Stimulated activated naive CD8-positive, alpha-beta T cell treated with anti-CD3 and anti-CD28 coated beads, Interleukin-15, Interleukin-2, amounts not matched to agents 100 U/mL and 50 U/mL, for 24 hours (primary cell): ENCODE measurements at places on chromosomes 2 and 18.

- no peak for DNase-seq
Measured at GRCh38 chr2:202494300-202495229, 118.4 kb downstream of the BMPR2 start.

GRCh38 chr18:12253663-12254135, 462 bp upstream of the CIDEA start:
- no peak for DNase-seq

DNA sequence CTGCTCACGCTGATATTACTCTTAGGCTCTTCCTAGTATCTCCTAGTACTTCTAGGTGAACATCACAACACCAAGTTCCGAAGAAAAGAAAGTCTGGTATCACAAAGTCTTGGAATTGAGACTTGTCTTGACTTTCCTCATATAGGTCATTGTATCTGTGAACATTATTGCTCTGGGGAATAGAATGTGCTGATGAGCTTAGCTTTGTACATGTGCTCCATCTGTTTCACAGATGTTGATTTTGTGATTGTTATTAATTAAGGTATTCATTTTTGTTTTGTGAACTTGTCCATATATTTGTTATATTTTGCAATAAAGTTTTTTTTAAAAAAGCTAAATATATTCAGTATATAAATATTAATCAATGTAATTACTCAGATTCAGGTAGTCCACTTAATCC, 111.7 kb downstream of the BABAM2 start:
- no peak for DNase-seq

DNA sequence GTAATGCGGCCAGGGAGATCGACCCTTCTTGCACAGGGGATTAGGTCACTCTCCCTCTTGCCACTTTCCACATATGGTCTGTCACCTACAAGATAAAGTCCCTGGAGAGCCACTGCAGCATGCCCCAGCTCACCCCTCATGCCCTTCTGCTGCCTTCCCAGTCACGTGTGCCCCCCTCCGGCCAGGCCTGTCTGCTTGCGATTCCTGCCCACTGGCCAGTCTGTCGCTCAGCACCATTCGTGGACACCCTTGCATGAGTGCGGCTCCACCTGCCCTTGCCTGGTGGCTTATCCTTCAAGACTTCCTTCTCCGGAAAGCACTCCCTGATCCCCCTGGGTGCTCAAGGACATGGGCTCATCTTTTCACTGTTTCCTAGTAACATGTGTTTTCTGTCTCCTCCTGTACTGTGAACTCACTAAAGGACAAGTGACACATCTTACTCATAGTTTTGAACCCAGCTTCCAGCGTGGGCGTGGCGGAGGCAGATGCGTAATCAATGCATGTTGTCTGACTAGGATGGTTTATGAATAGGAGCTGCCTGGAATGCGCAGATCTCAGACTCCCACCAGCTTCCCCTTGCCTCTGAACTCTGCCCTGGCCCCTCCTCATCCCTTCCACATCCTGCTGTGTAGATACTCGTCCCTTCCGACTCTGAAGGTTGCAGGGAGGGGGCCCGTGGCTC, 7.8 kb upstream of the NT5DC4 start:
- peak; percentile 47 for DNase-seq

- no peak for DNase-seq
Measured at GRCh38 chr2:43513216-43513615, 82.6 kb downstream of the THADA start.

- no peak for DNase-seq
Measured at GRCh38 chr18:74241426-74241825, 50.3 kb downstream of the CYB5A start.

DNA sequence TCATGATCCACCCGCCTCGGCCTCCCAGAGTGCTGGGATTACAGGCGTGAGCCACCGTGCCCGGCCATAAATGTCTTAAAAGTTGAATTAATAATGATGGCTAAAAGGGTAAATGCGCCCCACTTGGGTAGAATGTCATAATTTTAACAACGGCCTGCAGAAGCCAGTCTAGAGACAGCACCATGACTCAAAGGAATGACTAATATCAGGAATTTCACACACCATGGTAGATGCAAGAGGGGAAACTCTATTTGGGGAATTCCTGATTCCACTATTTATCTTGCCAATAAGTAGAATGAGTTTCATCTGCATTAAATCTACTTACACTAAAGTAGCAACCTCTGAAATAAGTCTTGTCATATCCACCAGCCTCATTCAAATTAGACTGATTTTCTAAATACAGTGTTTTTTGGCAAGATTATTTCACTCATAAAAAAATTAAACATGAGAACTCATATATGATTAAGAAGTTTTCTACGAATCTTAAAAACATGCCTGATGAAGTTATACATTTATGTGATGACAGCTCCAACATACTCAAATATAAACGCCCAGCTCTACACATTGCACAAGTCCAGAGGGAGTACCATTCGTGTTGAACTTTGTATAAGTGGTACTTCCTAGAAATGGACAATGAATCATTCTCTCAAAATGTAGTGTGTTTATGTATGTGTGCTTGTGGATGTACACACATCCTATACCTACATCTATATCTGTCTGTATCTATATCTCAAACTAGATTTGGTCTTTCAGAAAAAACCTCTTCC, 309.7 kb downstream of the IRS1 start:
- DNase-seq, result no peak

GRCh38 chr2:175461839-175462238, 280.3 kb upstream of the ATP5MC3 start:
- no peak for DNase-seq

DNA sequence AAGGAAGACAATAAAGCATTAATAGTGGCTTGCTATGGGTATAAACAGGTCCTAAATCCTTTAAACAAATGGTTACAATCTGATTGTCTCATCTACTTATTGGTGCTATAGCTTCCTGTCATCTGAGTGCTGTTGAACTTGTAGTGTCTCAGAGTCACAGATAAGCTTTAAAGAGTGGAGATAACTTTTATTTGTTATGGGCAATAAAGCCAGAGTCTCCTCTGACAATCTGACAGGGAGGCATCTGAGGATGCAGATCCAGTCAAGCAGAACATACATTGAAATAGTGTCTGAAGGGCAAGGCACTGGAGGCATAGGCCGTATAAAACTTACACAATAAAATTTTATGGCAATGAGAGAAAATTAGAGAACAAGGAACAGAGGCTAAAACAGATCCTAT, 1132.4 kb upstream of the CDH2 start:
- DNase-seq, result no peak

DNA sequence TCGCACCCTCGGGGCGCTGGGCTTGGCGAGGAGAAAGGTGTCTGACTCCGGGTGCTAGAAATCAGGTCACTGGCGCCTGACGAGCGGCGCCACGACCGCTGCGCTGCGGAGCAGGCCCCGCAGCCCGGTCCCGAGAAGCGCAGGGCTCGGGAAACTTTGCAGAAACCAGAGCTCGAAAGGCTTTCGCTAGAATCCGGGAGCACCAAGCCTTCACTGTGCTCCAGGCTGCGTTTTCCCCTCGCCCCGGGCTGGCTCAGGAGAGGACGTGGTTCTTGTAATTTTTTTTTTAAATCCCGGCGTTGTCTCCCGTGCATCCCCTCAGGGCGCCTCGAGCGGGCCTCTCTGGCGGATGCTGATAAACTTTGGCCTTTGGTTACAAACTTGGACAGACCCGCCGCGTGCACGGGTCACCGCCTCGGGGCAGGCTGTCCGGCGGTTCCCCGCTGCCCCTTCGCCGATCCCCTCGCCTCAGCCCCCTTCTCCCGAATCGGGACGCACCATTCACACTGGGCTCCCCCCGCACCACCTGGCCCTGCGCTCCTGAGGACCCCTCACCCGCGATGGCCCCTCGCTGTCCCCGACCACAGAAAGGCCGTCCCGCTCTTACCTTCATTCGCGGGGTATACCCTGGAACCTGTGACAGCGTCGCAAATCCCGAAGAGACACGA, 419 bp downstream of the EPHA4 start:
- DNase-seq, result peak; percentile 20

- no peak for DNase-seq
Measured at GRCh38 chr18:42611134-42611533, 504.4 kb downstream of the RIT2 start.

GRCh38 chr2:235165136-235165535, 213.3 kb downstream of the SH3BP4 start:
- no peak for DNase-seq

DNA sequence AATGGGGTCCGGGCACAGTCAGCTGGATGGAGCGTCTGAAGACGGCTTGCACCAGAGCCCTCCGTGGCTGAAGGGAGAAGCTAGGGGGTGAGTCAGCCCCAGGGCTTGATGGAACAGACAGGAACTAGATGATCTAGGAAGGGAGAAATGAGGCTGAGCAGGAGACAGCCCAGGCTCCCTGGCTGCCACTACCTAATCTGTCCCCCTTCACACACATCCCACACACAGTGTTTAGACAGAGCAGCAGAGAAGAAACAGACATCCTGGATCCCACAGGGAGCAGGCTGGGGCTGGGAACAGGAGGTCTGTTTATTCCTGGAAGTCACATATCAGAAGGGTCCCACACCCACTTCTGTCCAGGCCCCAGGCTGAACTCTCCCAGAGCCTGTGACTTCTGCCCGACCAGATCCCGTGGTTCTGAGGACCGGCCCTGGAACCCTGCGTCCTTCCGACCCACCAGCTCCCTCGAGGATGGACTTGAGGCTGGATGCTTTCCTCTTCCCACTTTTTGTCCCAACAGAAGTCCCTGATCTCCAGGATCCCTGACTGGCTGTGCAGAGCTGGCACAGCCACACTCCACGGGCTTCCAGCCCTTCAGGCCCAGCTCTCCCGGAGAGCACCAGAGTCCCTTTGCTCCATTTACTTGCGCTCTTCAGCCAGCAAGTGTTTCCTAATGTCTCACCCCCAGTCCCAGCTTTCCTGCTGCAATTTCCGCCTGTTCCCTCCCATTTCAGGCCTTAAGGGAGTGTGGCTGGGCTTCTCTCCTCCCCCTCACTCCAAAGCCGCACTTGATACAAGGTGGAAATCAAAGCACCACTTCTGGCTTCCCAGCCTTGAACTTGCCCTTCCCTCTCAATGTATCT, 1.5 kb upstream of the GPBAR1 start:
- DNase-seq, result no peak

- DNase-seq, result no peak
Measured at GRCh38 chr2:68309426-68309825, 10.3 kb downstream of the CNRIP1 start.

- DNase-seq, result no peak
Measured at GRCh38 chr18:52183107-52183506, 156.9 kb upstream of the DCC start.

- no peak for DNase-seq
Measured at GRCh38 chr18:3014503-3015203, 1.7 kb upstream of the LPIN2 start.

DNA sequence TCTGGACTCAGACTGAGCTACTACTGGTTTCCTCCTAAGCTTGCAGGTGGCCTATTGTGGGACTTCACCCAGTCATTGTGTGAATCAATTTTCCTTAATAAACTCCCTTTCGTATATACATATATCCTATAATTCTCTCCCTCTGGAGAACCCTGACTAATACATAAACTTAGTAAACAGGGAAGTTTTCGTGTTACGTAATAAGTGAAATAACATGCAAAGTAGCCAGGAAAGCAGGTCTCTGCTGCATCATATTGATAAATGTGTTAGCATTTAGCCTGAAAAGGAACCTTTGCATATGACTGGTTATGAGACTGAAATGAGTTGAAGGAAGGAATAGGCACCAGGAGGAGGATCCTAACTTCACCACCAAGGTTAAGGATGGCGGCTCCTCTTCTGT, 527.2 kb upstream of the FAM98A start:
- DNase-seq, result no peak

GRCh38 chr2:175366815-175367214, 185.3 kb upstream of the ATP5MC3 start:
- peak; percentile 8 for DNase-seq

- DNase-seq, result no peak
Measured at GRCh38 chr2:193276988-193277387, 1082.3 kb upstream of the TMEFF2 start.

- DNase-seq, result peak; percentile 45
Measured at GRCh38 chr2:223944166-223944702, 901 bp downstream of the WDFY1 start.

GRCh38 chr2:27893006-27893405, 2.5 kb downstream of the BABAM2 start:
- DNase-seq, result no peak

- no peak for DNase-seq
Measured at GRCh38 chr18:2918761-2919550, 72.2 kb downstream of the EMILIN2 start.

DNA sequence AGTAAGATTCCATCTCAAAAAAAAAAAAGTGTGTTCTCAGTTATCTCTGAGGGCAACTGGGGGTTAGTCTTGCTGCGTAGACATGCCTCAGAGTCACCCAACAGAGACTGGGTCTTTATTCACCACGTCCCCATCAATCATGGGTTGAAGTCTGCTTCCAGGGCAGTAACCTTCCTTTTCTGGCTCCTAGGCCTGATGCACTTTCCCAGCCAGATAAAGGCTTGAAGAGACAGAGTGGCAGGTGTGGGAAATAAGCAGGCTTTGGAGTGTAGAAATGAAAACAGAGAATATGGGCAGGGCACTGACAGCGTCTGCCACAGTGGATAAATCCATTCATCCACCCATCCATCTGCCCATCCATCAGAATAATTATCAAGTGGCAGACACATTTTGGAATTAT, 134.1 kb upstream of the LGALSL start:
- no peak for DNase-seq

DNA sequence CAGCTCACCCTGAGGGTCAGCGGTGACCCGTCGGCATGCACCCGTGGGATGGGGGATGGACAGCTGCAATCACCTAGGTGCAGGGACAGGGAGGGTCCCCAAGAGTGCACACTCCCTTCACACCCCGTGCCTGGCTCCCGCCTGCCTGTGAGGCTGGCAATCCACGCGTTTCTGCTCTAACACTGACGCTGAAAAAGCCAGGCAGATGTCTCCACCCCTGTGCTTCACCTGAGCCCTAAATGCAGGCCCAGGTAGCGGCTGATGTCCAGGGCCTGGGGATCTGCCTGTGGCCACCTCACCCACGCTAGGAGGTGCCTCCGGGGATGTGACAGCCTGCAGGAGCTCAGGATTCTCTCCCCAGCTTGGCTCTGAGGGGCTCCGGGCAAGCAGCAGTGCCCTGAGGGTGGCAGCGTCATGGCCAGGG, 212.0 kb upstream of the SALL3 start:
- DNase-seq, result no peak
